Activated effector memory CD4-positive, alpha-beta T cell treated with anti-CD3 and anti-CD28 coated beads, Interleukin-2, amount 50 U/mL, for 16 hours (primary cell): ENCODE measurements at places on chromosomes 4 and X.

- DNase-seq, result no peak
These were observed 117.4 kb downstream of the ATRX start for GRCh38 chrX:77668391-77669237.

- DNase-seq, result no peak
These were observed 87.0 kb downstream of the EFNB1 start for GRCh38 chrX:68915778-68916177.

GRCh38 chrX:1493877-1494510 lies 41.3 kb upstream of the ASMTL start:
- DNase-seq, result no peak

DNA sequence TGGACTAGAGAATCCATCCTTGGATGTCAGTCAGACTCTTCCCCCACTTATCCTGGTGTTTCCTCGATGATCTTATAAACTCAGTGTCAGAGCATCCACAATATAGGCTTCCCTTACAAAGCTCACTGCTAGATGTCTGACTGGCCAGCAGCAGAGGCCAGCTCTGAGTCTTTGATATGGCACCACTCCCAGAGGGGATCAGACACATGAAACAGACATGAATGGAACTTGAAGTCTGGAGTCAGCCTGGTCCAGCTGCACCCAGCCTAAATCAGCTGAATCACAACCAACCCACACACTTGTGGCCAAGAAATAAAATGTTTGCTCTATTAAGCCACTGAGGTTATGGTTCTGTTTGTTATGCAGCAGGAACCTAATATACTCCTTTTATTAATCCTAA lies 129.6 kb upstream of the MED14 start:
- DNase-seq, result no peak

DNA sequence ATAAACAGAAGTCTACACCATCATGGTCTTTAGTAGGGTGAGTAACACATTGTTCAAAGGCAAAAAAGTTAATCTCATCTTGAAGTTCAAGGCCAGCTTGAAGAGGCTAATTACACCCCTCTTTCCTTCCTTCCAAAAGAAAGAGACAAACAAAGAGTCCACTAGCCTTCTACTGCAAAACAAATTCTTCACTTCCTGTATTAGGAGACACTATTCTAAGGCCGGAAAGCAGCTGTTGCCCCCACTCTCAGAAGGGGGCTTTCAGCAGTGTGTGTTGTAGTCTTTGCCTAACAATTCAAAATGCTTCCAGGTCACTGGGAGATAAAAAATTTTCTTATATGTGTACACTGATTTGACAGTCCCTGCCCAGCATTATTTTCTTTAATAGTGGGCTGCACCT lies 25.1 kb downstream of the RASGEF1B start:
- DNase-seq, result no peak

DNA sequence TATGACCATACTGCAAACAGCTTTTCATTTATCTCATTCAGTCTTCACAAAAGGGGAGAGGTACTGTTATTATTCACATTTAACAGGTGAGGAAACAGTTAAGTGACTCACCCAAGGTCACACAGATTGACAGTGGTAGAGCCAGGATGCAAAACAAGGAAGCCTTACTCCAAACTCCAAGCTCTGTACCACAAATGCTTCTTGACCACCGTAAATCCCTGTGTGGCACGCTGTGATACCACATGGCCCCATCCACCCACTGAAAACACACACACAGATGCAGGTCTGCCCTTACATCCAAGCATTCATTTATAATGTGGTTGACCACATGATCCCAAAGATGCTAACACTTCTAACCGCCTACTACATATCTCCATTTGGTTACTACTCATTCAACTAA lies 129.5 kb downstream of the TSPAN5 start:
- DNase-seq, result no peak
